ENCODE measurements at places on chromosomes 11 and 22.

DNA sequence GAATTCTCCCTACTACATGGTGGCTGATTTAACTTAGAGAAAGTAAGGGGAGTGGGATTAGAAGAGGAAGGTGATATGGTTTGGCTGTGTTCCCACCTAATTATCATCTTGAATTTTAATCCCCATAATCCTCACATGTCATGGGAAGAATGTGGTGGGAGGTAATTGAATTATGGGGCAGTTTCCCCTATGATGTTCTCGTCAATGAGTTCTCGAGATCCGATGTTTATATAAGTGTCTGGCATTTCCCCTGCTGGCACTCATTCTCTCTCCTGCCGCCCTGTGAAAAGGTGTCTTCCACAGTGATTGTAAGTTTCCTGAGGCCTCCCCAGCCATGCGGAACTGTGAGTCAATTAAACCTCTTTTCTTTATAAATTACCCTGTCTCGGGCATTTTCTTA, 169.3 kb downstream of the CASP12 start:
- no peak for DNase-seq

DNA sequence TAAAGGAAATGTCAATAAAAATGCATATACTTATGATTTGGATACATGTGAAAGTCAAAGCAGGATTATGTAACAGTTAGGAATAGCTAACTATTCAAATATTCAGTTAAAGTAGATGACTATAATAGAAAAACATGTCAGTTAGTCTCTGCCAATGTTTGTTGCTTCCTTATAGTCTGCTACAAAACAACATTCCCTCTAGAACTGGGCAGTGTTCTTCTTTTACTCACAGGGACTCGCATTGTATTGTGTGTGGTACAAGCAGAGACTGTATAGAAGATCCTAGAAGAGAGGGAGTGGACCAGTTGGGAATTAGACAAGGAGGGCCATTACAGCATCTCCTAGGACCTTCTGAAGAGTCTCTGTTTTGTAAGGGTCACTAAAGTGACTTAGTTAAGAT, 10.6 kb downstream of the ACAT1 start:
- no peak for DNase-seq

DNA sequence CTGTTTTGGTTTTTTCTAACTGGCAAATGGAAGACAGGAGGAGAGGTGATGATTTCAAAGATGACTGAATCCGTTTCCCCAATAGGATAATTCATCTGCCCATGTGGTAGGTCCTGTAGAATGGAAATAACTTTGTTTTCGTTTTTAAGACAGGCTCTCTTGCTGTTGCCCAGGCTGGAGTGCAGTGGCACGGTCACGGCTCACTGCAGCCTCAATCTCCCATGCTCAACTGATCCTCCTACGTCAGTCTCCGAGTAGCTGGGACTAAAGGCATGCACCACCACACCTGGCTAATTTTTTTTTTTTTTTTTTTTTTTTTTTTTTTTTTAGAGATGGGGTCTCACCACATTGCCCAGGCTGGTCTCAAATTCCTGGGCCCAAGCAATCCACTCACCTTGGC, 77.4 kb upstream of the BIRC3 start:
- DNase-seq: no peak

GRCh38 chr11:61602775-61603569, 22.1 kb upstream of the SYT7 start:
- DNase-seq: no peak

DNA sequence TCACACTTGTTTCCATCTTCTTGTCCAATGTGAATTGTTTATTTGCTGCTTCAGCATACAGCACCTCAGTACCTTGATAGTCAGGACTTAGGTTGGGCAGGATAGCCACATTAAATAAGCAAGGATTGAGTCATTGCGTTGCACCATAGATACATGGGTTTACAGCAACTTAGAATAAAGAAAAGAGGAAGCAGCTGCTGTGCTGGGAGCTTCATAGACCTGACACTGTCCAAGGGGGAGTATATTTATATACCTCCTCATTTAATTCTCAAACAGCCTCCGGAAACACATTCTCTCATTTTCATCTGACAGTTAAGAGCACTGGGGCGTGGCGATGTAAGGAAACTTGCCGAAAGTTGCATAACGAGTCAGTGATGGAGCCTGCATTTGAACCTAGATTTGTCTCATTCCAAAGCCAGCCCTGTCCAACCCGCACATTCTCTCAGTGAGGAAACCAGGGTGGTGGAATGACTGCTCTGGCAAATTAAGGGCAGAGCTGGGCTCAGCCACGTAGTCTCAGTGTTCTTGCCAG, 42.2 kb downstream of the UBASH3B start:
- no peak for DNase-seq

GRCh38 chr11:28767574-28767973, 659.4 kb downstream of the METTL15 start:
- no peak for DNase-seq

- DNase-seq: no peak
These were observed 40.9 kb downstream of the TBX1 start for GRCh38 chr22:19801340-19802000.
